Right atrium auricular region (tissue), 2 donors: ENCODE measurements at places on chromosomes 1 and 21. TPM values are rescaled to one million over a fixed set of nuclear protein-coding genes. Genes with fewer than 3 reads are reported as not detected.

Gene CELA3B
- total RNA-seq = not detected

Gene INKA2
- total RNA-seq = 17.3 TPM

Gene LIPI
- not detected for total RNA-seq

- H3K27ac ChIP-seq = no peak overlapping the region
- peaks cover 37% of the 10 kb centered on the region for H3K36me3 ChIP-seq
- H3K4me3 ChIP-seq = no peak overlapping the region
- no peak for DNase-seq
- H3K27me3 ChIP-seq = no peaks in the 10 kb centered on the region
Measured at GRCh38 chr1:150557065-150557600, 7.9 kb downstream of the ADAMTSL4 start.

DNA sequence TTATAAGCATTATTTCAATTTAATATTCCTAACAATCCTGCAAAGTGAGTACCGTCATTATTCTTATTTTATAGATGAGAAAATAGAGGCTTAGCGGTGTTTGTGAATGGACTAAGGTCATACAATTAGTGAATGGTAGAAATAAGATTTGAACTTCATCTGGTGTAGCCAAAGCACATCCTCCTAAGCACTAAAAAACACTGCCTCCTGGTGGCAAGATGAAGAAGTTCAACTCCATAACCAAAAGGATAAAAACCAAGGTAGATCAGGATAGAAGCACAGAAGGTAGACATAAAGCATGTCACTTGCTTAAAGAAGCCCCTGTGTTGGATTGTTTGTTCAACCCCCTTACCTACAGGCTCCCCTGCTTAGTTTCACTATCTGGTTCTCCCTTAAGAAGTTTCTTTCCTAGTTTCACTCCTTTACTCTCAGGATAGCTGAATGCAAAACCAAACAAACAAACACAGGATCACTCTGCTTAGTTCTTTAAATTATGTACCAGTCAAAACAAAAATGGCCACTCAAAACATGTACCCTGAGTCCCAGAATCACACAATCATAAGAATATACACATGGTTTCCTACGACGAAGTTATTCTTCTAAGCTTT is 12.7 kb upstream of the AIM2 start:
- H3K27ac ChIP-seq = no peak overlapping the region
- DNase-seq = no peak
- no peaks in the 10 kb centered on the region for H3K27me3 ChIP-seq
- no peaks in the 10 kb centered on the region for H3K36me3 ChIP-seq
- H3K4me3 ChIP-seq = no peak overlapping the region
- H3K4me1 ChIP-seq = no peaks in the 10 kb centered on the region

GRCh38 chr1:60388092-60388987 is 314.8 kb upstream of the C1orf87 start:
- H3K4me3 ChIP-seq = no peak overlapping the region
- no peak for DNase-seq
- H3K36me3 ChIP-seq = no peaks in the 10 kb centered on the region
- H3K27ac ChIP-seq = no peak overlapping the region
- H3K4me1 ChIP-seq = no peaks in the 10 kb centered on the region

- H3K27me3 ChIP-seq = no peaks in the 10 kb centered on the region
- H3K4me1 ChIP-seq = no peaks in the 10 kb centered on the region
- H3K36me3 ChIP-seq = no peaks in the 10 kb centered on the region
- no peak overlapping the region for H3K4me3 ChIP-seq
- no peak for DNase-seq
Measured at GRCh38 chr1:162678439-162678838, 46.2 kb downstream of the DDR2 start.

- H3K4me3 ChIP-seq = no peak overlapping the region
- no peaks in the 10 kb centered on the region for H3K36me3 ChIP-seq
- DNase-seq = no peak
- H3K27ac ChIP-seq = no peak overlapping the region
- H3K4me1 ChIP-seq = no peaks in the 10 kb centered on the region
- no peaks in the 10 kb centered on the region for H3K27me3 ChIP-seq
Measured at GRCh38 chr1:14850563-14850962, 252.1 kb downstream of the KAZN start.

DNA sequence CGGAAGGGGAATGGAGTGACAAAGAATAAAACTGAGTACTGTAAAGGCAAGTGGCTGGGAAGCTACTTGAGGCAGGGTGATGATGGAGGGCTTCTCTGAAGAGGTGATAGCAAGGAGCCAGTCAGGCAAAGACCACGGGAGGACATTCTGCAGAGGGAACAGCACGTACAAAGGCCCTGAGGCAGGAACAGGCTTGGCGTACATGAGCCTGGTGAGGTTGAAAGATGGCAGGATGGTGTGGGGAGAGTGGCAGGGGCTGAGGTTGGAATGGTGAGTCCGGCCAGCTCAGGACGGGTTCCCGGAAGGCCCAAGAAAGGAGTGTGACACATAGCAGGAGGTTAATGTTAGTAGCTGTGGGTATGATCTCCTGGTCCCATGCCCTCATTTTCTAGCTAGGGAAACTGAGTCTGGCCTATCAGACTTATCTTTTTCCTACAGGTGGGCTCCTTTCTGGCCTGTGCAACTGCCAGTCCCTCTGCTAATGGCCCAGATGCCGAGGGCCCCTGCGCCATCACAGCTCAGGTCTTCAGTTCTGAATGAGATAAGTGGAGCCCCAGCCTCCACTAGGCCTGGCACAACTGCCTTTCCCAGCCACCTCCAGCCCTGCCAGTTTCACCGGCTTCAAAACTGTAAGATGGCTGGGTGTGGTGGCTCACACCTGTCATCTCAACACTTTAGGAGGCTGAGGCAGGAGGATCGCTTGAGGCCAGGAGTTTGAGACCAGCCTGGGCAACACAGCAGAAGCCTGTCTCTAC is 87.0 kb downstream of the VWA5B1 start:
- H3K27ac ChIP-seq = no peak overlapping the region
- H3K27me3 ChIP-seq = no peaks in the 10 kb centered on the region
- H3K4me3 ChIP-seq = no peak overlapping the region
- H3K36me3 ChIP-seq = no peaks in the 10 kb centered on the region
- DNase-seq = no peak

Gene LRRN2
- 8.2 TPM for total RNA-seq

DNA sequence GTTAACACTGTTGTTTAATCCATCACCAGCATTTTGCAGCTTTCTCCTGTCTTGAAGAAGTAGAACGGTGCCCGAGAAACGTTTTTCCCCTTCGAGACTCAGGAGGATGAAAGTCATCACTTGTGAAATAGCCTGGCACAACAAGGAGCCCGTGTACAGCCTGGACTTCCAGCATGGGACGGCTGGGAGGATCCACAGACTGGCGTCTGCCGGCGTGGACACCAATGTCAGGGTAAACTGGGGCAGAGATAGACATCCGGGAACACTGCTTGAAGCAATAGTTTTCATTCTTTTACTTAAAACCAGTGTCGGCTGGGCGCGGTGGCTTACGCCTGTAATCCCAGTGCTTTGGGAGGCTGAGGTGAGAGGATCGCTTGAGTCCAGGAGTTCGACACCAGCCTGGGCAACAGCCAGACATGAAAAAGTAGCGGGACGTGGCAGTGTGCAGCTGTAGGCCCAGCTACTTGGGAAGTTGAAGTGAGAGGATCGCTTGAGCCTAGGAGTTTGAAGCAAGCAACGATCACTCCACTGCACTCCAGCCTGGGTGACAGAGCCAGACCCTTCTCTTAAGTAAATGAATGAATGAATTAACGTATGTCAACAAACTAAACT is 945 bp downstream of the CHAF1B start:
- no peak overlapping the region for H3K27ac ChIP-seq
- peaks cover 5% of the 10 kb centered on the region for H3K4me1 ChIP-seq
- no peaks in the 10 kb centered on the region for H3K27me3 ChIP-seq
- H3K36me3 ChIP-seq = no peaks in the 10 kb centered on the region

GRCh38 chr1:57599236-57599994 is 175.6 kb upstream of the DAB1 start:
- H3K4me3 ChIP-seq = no peak overlapping the region
- H3K27me3 ChIP-seq = no peaks in the 10 kb centered on the region
- no peak for DNase-seq
- H3K27ac ChIP-seq = no peak overlapping the region
- no peaks in the 10 kb centered on the region for H3K36me3 ChIP-seq
- peaks cover 8% of the 10 kb centered on the region for H3K4me1 ChIP-seq

GRCh38 chr1:17191990-17192242 is 13.0 kb upstream of the PADI1 start:
- H3K27ac ChIP-seq = no peak overlapping the region
- H3K4me3 ChIP-seq = no peak overlapping the region
- no peaks in the 10 kb centered on the region for H3K36me3 ChIP-seq
- no peaks in the 10 kb centered on the region for H3K4me1 ChIP-seq

- no peaks in the 10 kb centered on the region for H3K36me3 ChIP-seq
- H3K4me1 ChIP-seq = peaks cover 46% of the 10 kb centered on the region
- H3K27me3 ChIP-seq = no peaks in the 10 kb centered on the region
- peak overlapping the region; percentile 43 for H3K27ac ChIP-seq
- no peak for DNase-seq
Measured at GRCh38 chr1:174005032-174005431, 17.1 kb downstream of the RC3H1 start.

- peaks cover 27% of the 10 kb centered on the region for H3K36me3 ChIP-seq
- no peaks in the 10 kb centered on the region for H3K27me3 ChIP-seq
- H3K27ac ChIP-seq = no peak overlapping the region
- no peak for DNase-seq
Measured at GRCh38 chr1:33319949-33320618, 814 bp downstream of the A3GALT2 start.

Gene KIF14
- not detected for total RNA-seq

GRCh38 chr1:3847081-3847480 is 9.9 kb downstream of the CEP104 start:
- H3K36me3 ChIP-seq = peaks cover 46% of the 10 kb centered on the region
- no peak overlapping the region for H3K27ac ChIP-seq
- no peaks in the 10 kb centered on the region for H3K4me1 ChIP-seq
- no peaks in the 10 kb centered on the region for H3K27me3 ChIP-seq

DNA sequence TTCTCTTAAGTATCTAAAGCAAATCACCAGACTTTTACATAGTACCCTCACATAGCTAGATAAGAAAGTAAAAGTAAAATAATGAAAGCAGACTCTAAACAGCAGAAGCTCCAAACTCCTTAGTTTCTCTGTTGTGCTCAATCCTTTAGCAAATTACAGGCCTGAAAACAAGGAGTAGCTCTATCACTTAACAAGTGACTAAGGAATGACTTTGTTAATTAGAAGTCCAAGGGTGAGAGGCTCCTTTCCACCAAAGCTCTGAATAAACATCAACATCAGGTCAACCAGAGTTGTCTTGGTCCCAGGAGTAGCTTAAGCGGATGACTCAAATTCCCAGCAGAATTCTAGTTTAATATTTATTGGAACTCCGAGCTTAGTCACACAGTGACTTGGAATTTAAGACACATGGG is 5.9 kb downstream of the NRIP1 start:
- DNase-seq = no peak
- H3K4me3 ChIP-seq = no peak overlapping the region
- no peaks in the 10 kb centered on the region for H3K27me3 ChIP-seq
- peak overlapping the region; percentile 21 for H3K27ac ChIP-seq

GRCh38 chr21:28447462-28447861 is 545.2 kb downstream of the LTN1 start:
- no peaks in the 10 kb centered on the region for H3K4me1 ChIP-seq
- no peaks in the 10 kb centered on the region for H3K27me3 ChIP-seq
- H3K36me3 ChIP-seq = no peaks in the 10 kb centered on the region
- H3K27ac ChIP-seq = no peak overlapping the region
- DNase-seq = no peak

- peak overlapping the region; percentile 20 for H3K27ac ChIP-seq
- H3K4me1 ChIP-seq = no peaks in the 10 kb centered on the region
- no peak for DNase-seq
- H3K36me3 ChIP-seq = no peaks in the 10 kb centered on the region
Measured at GRCh38 chr1:67711158-67711854, 26.3 kb downstream of the GADD45A start.

- H3K27ac ChIP-seq = no peak overlapping the region
- H3K4me3 ChIP-seq = no peak overlapping the region
- H3K4me1 ChIP-seq = no peaks in the 10 kb centered on the region
Measured at GRCh38 chr1:92882819-92883218, 51.0 kb downstream of the RPL5 start.

DNA sequence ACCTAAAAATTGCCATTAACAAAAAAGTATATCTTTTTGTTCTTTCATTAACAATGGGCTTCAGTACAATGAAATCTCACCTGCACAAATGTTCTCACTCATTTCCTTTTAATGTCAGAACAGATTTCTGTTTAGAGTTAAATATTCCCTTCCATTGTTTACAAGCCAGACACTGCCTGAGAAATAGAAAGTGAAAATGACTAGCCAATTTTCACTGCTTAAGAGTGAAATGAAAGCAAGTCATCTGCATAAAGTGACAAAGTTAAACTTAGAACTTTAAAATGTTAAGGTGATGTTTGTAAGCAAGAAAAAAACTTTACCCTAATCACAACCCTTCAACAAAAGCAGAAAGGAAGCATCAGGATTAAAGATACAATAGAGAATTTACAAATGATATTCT is 27.5 kb downstream of the COA6 start:
- no peak overlapping the region for H3K4me3 ChIP-seq
- H3K27ac ChIP-seq = no peak overlapping the region
- no peaks in the 10 kb centered on the region for H3K4me1 ChIP-seq
- H3K36me3 ChIP-seq = no peaks in the 10 kb centered on the region
- H3K27me3 ChIP-seq = no peaks in the 10 kb centered on the region
- DNase-seq = no peak

DNA sequence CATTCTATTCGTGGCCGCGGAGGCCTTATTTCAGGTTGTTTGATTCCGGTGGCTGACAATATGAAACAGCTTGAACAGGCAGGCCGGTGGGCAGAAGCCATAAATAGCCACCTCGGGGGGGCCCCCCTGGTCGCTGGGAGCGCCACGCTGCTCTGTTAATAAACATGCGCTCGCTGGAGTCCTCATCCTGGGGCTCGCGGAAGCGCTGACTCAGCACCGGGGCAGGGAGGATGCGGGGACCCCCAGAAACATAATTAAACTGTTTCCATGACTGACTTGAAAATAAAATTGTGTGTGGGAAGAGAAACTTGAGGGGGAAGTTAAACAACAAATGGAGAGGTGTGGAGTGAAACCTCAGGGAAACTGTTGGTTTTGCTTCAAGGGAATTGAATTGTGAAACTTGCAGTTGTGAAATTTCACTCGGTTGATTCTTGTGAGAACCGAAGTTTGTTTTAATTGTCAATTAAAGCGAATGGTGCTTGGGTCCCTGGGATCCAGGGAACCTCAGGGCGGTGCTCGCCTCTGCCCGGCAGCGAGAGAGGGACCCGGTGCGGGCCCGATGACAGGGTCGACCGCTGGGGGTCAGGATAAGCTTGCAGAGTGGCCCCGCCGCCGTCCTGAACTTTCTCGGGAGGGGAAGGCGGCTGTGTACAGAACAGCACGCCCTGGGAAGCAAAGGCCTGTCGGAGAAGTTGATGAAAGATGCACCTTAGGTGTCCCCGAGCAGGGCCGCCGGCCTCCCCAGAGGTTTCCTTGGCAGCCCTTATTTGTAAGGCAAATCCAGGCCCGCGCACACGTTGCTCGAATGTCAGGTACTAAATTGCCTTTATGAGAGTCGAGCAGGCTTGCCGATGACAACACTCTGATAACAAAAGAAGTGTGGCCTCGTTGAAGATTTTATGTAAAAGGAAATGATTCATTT is 176.9 kb upstream of the LMO4 start:
- H3K27me3 ChIP-seq = no peaks in the 10 kb centered on the region
- H3K36me3 ChIP-seq = no peaks in the 10 kb centered on the region
- H3K4me3 ChIP-seq = no peak overlapping the region
- peak overlapping the region; percentile 53 for H3K27ac ChIP-seq

Gene PGBD2
- 3.1 TPM for total RNA-seq

GRCh38 chr1:244276646-244277045 is 175.1 kb downstream of the ADSS2 start:
- H3K4me1 ChIP-seq = peaks cover 9% of the 10 kb centered on the region
- no peak overlapping the region for H3K4me3 ChIP-seq
- H3K27me3 ChIP-seq = no peaks in the 10 kb centered on the region
- no peak overlapping the region for H3K27ac ChIP-seq
